Osteoblast (primary cell): ENCODE measurements at places on chromosomes 5 and 9. TPM values are rescaled to one million over a fixed set of nuclear protein-coding genes. Genes with fewer than 3 reads are reported as not detected.

- H3K36me3 ChIP-seq: no peaks in the 10 kb centered on the region
- H3K4me1 ChIP-seq: peaks cover 8% of the 10 kb centered on the region
- peak overlapping the region; percentile 54 for H3K4me3 ChIP-seq
- H3K27me3 ChIP-seq: peaks cover 1% of the 10 kb centered on the region
These were observed 69.0 kb upstream of the FAM169A start for GRCh38 chr5:74934949-74935751.

DNA sequence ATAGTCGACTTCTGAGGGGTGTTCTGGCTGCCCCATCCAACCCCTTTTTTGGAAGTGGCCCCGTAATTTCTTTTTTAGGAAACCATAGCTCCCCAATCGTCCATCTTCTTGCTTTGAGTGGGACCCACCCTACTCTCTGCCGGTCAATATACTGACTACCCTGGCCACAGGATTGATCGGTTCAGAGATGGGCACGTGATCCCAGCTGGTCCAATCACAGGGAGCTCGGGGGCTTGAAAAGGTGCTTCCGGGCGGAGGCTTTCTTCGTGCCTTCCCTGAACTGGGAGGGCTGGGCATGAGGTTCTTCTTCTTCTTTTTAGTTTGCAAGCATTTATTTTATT is 78.7 kb upstream of the SH3PXD2B start:
- DNase-seq: no peak
- H3K36me3 ChIP-seq: no peaks in the 10 kb centered on the region
- no peak overlapping the region for H3K4me3 ChIP-seq

The EGFLAM gene
- total RNA-seq: 11.2 and 13.8 TPM in 2 replicates

DNA sequence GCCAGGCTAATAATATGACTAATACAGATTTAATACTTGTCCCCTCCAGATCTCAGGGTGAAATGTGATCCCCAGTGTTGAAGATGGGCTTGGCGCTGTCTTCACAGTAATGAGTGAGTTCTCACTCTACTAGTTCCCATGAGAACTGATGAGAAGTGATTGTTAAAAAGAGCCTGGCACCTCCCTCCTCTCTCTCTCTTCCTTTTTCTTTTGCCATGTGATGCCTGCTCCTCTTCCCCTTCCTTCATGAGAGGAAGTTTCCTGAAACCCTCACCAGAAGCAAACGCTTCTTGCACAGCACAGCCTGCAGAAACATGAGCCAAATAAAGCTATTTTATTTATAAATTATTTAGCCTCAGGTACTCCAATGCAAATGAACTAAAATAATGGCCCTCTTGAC is 55.2 kb downstream of the GLDC start:
- no peaks in the 10 kb centered on the region for H3K36me3 ChIP-seq
- H3K4me3 ChIP-seq: no peak overlapping the region
- H3K4me1 ChIP-seq: no peaks in the 10 kb centered on the region
- no peak overlapping the region for H3K27ac ChIP-seq
- no peaks in the 10 kb centered on the region for H3K27me3 ChIP-seq

- no peaks in the 10 kb centered on the region for H3K27me3 ChIP-seq
- H3K36me3 ChIP-seq: no peaks in the 10 kb centered on the region
- DNase-seq: no peak
- peak overlapping the region; percentile 38 for H3K27ac ChIP-seq
- H3K4me3 ChIP-seq: peak overlapping the region; percentile 36
These were observed 158.1 kb downstream of the HACD4 start for GRCh38 chr9:20873240-20873865.

DNA sequence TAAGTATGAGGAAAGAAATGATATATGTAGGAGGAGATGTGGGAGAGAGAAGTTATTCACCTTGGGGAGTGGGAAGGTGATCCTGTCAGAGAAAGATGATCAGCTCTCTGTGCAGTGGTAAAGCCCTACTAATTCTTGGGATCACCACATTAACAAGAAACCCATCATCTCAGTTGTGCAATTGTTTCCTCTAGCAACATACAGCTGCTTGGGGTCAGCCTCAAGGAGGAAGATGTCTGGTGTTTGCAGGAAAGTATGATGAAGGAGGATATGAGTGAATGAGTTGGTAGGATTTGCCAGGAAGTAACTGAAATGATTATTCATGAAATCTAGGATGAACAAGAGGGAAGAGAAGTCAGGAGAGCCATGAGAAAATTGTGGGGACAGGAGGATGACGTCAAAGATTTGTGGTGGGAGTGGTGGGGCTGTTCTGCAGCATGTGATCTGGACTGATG is 50.1 kb downstream of the TNFSF8 start:
- H3K27me3 ChIP-seq: no peaks in the 10 kb centered on the region
- H3K4me3 ChIP-seq: no peak overlapping the region
- no peak for DNase-seq
- H3K4me1 ChIP-seq: no peaks in the 10 kb centered on the region
- no peak overlapping the region for H3K27ac ChIP-seq

The PHF24 gene
- total RNA-seq: under 0.01 TPM in 1 of 2 replicates, not detected in the other

- peak; percentile 78 for DNase-seq
- peaks cover 3% of the 10 kb centered on the region for H3K4me1 ChIP-seq
- no peaks in the 10 kb centered on the region for H3K36me3 ChIP-seq
- H3K4me3 ChIP-seq: no peak overlapping the region
These were observed 624.2 kb upstream of the ZNF608 start for GRCh38 chr5:125370461-125371205.

GRCh38 chr5:73565969-73566547 is 515 bp downstream of the UTP15 start:
- no peak for DNase-seq
- peak overlapping the region; percentile 76 for H3K4me3 ChIP-seq
- no peaks in the 10 kb centered on the region for H3K27me3 ChIP-seq

The CDH12 gene
- total RNA-seq: not detected in 2 replicates

The CDKN2B gene
- total RNA-seq: 50.7 and 51.9 TPM in 2 replicates

DNA sequence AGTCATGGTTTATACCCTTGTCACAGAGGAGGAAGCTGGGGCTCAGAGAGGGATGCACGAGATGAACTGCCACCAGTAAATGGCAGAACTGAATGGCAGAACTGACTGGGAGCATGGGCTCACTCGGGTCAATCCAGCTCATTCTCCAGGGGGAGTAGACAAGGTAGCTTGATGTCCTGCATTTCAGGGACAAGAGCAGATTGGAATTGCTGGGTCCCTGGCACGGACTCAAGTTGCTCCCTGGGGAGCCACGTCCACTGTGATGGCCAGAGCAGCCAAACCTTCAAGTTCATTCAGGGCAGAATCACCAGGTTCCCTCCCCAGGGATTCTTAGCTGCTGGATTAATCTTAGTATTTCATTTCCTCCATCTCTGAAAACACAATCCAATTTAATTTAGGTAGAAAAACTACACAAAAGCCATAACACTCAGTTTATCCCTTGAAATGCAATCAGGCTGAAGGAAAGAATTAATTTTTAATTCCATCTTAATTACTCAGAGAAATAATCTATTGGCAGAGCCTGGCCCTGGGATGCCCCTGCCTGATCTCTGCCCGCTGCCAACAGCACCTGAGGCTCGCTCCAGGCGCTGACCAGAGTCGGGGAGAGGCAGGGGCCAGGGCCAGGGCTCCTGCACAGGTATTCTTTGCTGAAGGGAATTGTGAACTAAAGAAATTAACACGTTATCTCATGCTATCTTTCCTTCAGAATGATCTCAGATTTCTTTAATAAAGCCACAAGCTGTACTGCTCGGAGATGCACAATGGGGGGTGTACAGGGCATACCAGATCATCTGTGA is 42.0 kb upstream of the UNC5A start:
- H3K27me3 ChIP-seq: peaks cover 15% of the 10 kb centered on the region
- no peak overlapping the region for H3K27ac ChIP-seq
- no peaks in the 10 kb centered on the region for H3K36me3 ChIP-seq
- no peak for DNase-seq
- H3K4me1 ChIP-seq: no peaks in the 10 kb centered on the region
- H3K4me3 ChIP-seq: no peak overlapping the region

The SPATA31A3 gene
- not detected in 2 replicates for total RNA-seq

The RMRP gene
- total RNA-seq: 88,726 and 110,601 TPM in 2 replicates

DNA sequence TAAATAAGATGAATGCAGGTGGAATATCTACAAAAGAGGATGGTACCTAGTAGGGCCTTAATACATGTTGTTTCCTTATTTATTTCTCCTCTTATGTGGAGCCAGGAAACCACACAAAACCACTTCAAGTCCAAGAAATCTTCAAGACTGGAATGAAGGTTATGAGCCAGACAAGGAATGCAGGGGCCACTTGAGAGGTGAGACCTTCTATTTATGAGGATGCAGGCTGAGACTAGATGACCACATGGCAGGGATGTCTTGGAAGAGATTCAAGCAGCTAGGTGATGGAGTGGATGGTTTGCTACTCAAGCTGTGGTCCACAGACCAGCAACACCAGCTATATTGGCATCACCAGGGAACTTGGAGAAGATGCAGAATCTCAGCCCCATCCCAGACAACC is 92.2 kb downstream of the TNC start:
- no peaks in the 10 kb centered on the region for H3K27me3 ChIP-seq
- H3K36me3 ChIP-seq: peaks cover 83% of the 10 kb centered on the region
- H3K4me3 ChIP-seq: no peak overlapping the region
- H3K4me1 ChIP-seq: peaks cover 21% of the 10 kb centered on the region

DNA sequence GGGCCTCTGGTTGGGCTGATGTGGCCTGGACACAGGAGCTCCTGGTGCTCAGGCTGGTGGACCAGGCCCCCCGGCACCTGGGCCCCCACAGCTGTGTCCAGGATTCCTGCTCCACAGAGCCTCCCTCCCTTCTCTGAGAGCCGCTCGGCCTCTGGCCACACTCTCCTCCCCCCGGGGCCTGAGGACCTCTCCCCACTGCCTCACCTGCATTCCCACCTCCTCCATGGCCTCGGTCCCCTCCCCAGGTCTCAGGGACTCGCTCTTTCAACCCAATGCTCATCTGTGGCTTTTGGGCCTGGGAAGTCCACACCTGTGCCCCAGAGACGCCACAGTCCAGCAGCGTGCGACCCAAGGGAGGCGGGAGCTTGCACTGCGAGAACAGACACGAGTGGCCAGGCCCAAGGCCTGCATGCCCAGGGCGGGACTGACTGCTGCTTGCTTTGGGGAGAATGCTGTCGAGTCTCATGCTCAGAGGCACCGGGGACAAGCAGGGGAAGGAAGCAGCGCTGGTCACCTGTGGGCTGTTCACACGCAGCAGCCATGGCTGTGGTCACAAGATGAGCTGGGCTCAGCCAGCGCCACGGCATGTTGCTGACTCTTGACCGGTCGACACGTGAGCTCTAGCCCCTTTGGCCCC is 14.6 kb downstream of the PAEP start:
- H3K27ac ChIP-seq: no peak overlapping the region
- H3K36me3 ChIP-seq: no peaks in the 10 kb centered on the region
- H3K4me1 ChIP-seq: no peaks in the 10 kb centered on the region
- no peaks in the 10 kb centered on the region for H3K27me3 ChIP-seq
- no peak for DNase-seq

GRCh38 chr5:180868960-180869359 is 7.9 kb upstream of the ZFP62 start:
- H3K4me3 ChIP-seq: no peak overlapping the region
- no peaks in the 10 kb centered on the region for H3K27me3 ChIP-seq
- no peaks in the 10 kb centered on the region for H3K36me3 ChIP-seq
- H3K27ac ChIP-seq: no peak overlapping the region
- DNase-seq: peak; percentile 73
- no peaks in the 10 kb centered on the region for H3K4me1 ChIP-seq

The DAB2IP gene
- 49.2 and 60.8 TPM in 2 replicates for total RNA-seq

DNA sequence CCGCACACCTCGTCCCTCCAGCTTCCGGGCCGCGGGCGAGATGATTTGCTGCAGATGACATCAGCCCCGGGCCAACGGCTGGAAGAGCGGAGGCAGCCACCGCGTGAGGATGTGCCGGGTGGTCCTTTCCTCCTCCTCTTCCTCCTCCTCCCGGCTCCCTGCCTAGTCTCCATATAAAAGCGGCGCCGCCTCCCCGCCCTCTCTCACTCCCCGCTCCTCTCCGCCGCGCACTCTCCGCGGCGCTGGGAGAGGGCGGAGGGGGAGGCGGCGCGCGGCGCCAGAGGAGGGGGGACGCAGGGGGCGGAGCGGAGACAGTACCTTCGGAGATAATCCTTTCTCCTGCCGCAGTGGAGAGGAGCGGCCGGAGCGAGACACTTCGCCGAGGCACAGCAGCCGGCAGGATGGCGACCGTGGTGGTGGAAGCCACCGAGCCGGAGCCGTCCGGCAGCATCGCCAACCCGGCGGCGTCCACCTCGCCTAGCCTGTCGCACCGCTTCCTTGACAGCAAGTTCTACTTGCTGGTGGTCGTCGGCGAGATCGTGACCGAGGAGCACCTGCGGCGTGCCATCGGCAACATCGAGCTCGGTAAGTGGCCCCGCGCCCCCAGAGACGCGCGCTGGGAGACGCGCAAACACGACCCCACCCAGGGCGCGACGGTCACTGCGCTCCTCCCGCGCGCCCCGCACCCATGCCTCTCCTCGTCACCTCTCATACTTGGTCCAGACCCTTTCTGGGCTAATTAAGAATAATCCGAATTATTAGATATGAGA is at the start of gene MAP1B:
Gene MAP1B, plus strand, starts transcription at position 345 of the 770 bp plus-strand sequence. Its CDS starts 57 bp downstream, at position 402.
- H3K27ac ChIP-seq: peak within 1 kb of the TSS; percentile 67
- peak; percentile 93 for DNase-seq
- peak within 1 kb of the TSS; percentile 95 for H3K4me3 ChIP-seq
- no peaks in the 10 kb centered on the region for H3K27me3 ChIP-seq
- H3K36me3 ChIP-seq: peaks cover 14% of the 10 kb centered on the region

GRCh38 chr9:68808338-68808890 is 103.4 kb downstream of the PIP5K1B start:
- DNase-seq: no peak
- no peak overlapping the region for H3K4me3 ChIP-seq
- H3K27ac ChIP-seq: no peak overlapping the region
- no peaks in the 10 kb centered on the region for H3K27me3 ChIP-seq
- no peaks in the 10 kb centered on the region for H3K36me3 ChIP-seq
- H3K4me1 ChIP-seq: no peaks in the 10 kb centered on the region

DNA sequence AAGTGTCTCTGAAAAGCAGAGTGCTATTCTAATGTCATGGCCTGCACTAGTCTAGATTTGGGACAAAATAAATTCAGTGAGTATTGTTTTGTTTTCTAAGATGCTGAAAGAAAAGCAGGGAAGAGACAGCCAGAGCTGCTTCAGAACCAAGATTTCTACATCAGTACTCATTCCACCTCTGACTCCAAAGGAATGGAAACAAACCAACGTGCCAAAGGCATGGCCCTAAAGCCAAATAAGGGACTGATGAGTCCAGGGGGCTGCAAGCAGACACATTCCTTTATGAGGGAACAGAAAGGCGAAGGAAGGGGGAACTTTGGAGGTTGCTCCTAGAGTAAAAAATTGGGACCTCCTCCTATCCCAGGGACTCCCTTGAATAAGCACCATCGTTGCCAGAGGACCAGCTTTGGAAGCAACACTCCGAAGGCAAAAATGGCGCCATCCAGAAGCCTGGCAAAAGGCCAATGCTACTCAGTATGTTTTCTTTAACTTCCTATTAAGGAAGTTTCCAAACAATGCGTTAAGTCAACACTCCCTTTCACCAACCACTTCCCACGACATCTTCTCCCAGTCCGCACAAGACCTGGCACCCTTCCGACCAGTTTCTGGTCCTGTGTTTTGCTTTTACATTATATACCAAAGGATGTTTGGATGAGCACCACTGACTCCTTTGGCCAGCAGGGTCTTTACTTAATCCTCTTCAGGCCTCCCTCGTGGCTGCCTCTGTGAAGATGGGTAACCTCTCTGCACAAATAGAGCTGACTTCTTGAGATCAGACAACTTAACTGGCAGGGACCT is 31.6 kb downstream of the ADAM19 start:
- peaks cover 55% of the 10 kb centered on the region for H3K4me1 ChIP-seq
- no peaks in the 10 kb centered on the region for H3K36me3 ChIP-seq
- no peaks in the 10 kb centered on the region for H3K27me3 ChIP-seq
- H3K27ac ChIP-seq: peak overlapping the region; percentile 4
- H3K4me3 ChIP-seq: no peak overlapping the region
